ENCODE measurements at places on chromosomes 13 and 19. TPM values are rescaled to one million over a fixed set of nuclear protein-coding genes. Genes with fewer than 3 reads are reported as not detected.
A peak's percentile ranks its signal among the peaks of the same experiment; 100 is the strongest.

DNA sequence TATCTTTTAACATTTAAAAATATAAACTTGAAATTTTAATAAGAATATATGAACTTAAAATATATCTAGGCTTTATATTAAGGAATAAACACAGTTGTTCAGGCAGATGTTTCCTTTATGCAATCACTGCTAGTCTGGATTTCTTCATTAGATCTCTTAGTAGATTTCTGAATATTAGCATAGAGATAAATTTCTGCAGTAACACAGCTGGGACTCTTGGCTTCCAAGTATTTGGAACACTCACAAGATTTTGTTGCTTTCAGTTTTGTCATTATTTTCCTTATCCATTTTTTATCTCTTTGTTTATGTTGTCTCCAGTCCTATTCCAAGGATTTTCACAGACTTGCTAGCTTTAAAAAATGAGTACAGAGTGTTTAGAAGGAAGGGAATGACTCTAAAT is 857.1 kb downstream of the GPC5 start:
- H3K4me1 ChIP-seq = no peaks in the 10 kb centered on the region
- DNase-seq = no peak
- H3K27me3 ChIP-seq = no peaks in the 10 kb centered on the region
- H3K36me3 ChIP-seq = no peaks in the 10 kb centered on the region
- no peak overlapping the region for H3K27ac ChIP-seq
- H3K4me3 ChIP-seq = no peak overlapping the region

DNA sequence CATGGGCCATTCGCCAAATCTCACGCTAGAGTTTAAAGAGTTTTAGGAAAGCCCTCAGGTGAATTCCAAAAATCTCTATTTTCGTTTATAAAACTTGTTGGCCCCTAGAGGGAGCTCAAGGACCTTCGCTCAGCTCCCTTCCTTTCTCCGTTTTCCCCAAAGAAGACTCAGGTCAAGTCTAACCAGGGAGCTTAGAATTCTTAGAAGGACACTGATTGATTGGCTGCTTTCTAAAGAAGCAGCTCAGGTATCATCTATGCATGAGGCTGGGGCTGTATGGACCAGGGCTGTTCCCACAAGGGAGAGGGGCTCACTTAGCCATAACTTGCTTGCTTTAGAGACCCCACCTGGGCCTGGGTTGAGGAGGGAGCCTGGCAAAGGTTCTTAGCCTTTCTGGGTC is 20.5 kb downstream of the DZIP1 start:
- no peak overlapping the region for H3K27ac ChIP-seq
- H3K4me1 ChIP-seq = no peaks in the 10 kb centered on the region
- H3K27me3 ChIP-seq = no peaks in the 10 kb centered on the region
- H3K36me3 ChIP-seq = no peaks in the 10 kb centered on the region

DNA sequence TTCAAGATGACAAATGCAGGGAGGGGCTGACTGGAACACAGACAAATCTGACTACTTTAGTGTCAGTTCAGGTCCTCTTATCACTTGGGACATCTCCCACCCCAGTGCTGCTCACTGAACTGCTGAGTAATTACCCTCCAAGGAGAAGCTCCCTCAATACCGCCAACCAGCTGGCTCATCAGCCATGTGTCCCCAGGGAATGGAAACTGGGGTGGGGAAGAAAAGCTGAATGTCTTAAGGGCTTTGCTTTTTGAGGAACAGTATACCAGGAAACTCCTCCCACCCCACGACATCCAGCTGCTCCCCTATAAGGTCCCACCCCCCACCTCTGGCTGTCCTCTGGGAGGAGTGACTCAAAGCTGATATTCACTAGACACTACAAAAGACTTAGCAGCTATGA is 2.0 kb downstream of the ZNF823 start:
- H3K4me1 ChIP-seq = no peaks in the 10 kb centered on the region
- no peak overlapping the region for H3K4me3 ChIP-seq
- H3K27ac ChIP-seq = peak overlapping the region; percentile 13
- H3K36me3 ChIP-seq = no peaks in the 10 kb centered on the region
- DNase-seq = no peak
- H3K27me3 ChIP-seq = no peaks in the 10 kb centered on the region

Gene MBOAT7
- total RNA-seq = 24.6 TPM

Gene ZNF471
- 5.9 TPM for total RNA-seq

Gene SHFL
- total RNA-seq = 26.4 TPM

Gene PINLYP
- 12.5 TPM for total RNA-seq

Gene FCER2
- total RNA-seq = 0.29 TPM

Measured in breast epithelium (tissue), 4 donors.